ENCODE measurements at places on chromosomes 6 and 20. TPM values are rescaled to one million over a fixed set of nuclear protein-coding genes. Genes with fewer than 3 reads are reported as not detected.

- DNase-seq, result no peak
- H3K36me3 ChIP-seq, result no peaks in the 10 kb centered on the region
Observed at GRCh38 chr20:12597551-12597950, 411.2 kb upstream of the SPTLC3 start.

DNA sequence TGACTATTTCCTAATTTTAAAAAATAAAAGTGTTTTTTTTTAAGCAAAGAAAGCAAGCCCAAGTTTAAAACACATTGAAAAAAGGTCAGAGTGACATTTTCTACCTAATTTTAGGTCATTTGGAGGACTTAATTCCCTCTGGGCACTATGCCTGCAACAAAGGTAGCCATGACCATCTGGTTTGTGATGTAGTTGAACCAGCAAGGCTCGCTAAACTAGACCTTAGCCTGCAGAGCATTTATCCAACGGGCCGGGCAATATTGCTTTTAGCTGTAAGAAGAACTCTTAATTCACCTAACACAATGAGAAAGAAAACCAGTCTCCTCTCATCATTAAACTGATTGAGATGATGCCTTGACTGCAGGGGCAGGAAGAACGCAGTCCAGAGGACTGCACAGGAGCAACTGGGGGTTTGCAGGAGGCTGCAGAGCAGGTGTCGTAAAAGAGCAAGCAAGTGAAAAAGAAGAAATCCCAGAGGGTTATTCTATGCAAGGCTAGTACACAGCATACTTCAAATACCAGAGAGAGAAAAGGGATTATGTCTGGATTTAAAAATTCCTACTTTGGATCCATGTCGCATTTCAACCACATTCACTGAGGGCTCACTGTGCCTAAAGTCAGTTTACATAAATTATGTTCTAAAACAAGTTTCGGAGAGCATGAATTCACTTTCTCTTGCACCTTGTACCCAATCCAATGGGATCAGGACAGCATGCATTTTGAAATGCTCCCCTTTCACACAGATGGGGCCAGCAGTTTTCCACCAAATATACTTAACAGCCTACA lies 12.8 kb downstream of the TRAF3IP2 start:
- no peak for DNase-seq
- no peak overlapping the region for H3K4me3 ChIP-seq
- H3K27me3 ChIP-seq, result no peaks in the 10 kb centered on the region
- H3K27ac ChIP-seq, result no peak overlapping the region
- peaks cover 46% of the 10 kb centered on the region for H3K4me1 ChIP-seq

Gene LAMA2
- total RNA-seq, result 57.4 TPM

Gene PHACTR3
- 20.2 TPM for total RNA-seq

Gene NKAPL
- total RNA-seq, result 0.61 TPM

DNA sequence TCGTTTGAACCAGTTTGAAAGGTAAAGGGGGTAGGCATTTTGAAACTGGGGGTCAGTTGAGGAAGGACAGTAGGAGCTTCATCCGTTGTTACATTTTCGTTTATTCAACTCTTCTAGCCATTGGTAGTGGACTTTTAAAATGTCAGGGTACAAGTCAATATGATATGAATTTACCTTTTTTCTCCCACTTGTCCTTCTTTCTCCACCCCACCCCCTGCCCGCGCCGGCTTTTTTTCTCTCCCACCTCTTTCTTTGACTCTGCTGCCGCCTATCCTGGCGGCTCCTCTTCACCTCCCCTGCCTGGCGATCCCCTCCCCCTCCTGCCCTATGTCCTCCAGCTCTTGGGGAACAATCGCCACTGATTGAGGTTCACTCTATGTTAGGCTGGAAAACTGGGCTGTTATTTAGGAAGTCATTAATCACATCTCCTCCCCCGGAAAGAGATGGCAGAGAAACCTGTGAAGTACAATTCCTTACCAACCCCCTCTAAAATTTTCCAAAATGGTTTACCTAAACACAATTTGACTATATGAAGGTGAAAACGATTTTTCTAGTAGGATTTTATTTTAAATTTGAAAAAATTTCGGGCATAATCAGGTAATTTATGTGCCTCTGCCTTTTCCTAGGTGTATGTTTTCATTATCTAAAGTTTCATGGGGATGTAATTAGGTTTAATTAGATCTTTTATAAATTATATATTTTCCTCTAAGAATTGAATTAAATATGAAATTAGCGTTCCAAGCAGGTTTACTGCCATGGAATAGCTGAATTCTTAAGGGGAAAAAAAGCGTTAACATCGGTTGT lies 778 bp upstream of the LIN28B start:
- DNase-seq, result no peak
- H3K27me3 ChIP-seq, result peaks cover 64% of the 10 kb centered on the region
- H3K36me3 ChIP-seq, result no peaks in the 10 kb centered on the region
- no peak overlapping the region for H3K4me3 ChIP-seq
- no peak overlapping the region for H3K27ac ChIP-seq

DNA sequence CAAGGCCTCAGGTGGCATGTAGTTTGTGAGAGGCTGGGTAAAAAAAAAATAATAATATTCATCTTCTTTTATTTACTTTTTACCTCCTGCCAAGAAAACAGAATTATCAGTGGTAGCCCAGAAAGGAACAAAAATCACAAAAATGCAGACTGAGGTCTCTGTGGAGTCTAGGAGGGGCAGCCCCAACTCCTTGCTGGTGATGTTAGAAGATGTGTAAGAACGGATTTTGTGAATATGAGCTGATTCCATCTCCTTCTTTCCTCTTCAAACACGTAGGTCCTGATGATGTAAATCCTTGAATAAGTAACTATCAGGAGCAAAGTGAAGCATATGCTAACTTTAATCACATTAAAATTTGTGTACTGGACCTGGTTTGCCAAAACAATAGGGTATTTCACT lies 226.8 kb downstream of the EYA4 start:
- H3K4me3 ChIP-seq, result no peak overlapping the region
- H3K4me1 ChIP-seq, result no peaks in the 10 kb centered on the region
- H3K27me3 ChIP-seq, result no peaks in the 10 kb centered on the region
- H3K36me3 ChIP-seq, result no peaks in the 10 kb centered on the region
- no peak overlapping the region for H3K27ac ChIP-seq

DNA sequence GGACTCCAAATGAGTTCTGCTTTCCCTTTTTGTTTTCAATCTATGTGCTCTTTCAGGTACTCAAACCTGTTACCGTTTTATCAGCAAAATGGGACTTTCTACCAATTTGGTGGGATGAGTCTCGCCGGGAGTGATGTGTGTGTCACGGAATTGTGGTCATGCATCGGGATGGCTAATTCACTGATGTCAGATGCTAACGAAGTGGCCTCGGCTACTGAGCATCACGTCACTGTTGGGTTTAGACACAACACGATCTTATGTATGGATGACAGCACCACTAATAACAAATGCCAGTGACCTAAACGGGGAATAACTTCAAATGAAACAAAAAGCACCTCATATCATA lies 1.6 kb upstream of the PCK1 start:
- H3K4me1 ChIP-seq, result no peaks in the 10 kb centered on the region
- H3K36me3 ChIP-seq, result no peaks in the 10 kb centered on the region
- H3K27ac ChIP-seq, result no peak overlapping the region
- no peak overlapping the region for H3K4me3 ChIP-seq
- no peak for DNase-seq
- H3K27me3 ChIP-seq, result no peaks in the 10 kb centered on the region

DNA sequence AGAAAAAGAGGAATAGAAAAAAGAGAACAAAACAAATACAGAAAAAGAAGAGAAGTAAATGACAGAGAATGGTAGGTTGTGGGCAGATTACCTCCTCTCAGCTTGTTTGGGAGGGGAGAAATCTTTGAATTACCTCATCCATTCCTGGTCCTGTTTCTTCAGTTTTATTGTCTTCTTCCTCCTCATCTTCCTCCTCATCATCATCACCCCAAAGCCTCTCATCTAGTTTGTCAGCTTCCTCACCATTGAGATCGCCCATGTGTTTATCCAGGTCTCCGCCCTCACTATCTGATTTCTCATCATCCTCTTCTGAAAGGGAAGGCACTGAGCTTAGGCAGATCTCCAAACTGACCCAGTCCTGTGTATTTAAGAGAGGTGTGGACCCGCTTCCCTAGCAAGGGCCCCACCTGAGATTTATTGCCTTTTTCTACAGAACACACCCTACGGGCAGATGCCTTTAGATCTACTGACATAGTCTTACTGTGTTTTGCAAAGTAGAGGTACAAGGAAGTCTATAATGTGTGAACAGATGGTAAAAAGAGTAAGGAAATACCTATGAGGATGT lies 24.2 kb upstream of the LYRM2 start:
- H3K27ac ChIP-seq, result no peak overlapping the region
- DNase-seq, result no peak
- no peaks in the 10 kb centered on the region for H3K4me1 ChIP-seq
- H3K4me3 ChIP-seq, result no peak overlapping the region
- H3K36me3 ChIP-seq, result peaks cover 51% of the 10 kb centered on the region

Gene CGA
- total RNA-seq, result not detected

Gene FRMD1
- total RNA-seq, result not detected

DNA sequence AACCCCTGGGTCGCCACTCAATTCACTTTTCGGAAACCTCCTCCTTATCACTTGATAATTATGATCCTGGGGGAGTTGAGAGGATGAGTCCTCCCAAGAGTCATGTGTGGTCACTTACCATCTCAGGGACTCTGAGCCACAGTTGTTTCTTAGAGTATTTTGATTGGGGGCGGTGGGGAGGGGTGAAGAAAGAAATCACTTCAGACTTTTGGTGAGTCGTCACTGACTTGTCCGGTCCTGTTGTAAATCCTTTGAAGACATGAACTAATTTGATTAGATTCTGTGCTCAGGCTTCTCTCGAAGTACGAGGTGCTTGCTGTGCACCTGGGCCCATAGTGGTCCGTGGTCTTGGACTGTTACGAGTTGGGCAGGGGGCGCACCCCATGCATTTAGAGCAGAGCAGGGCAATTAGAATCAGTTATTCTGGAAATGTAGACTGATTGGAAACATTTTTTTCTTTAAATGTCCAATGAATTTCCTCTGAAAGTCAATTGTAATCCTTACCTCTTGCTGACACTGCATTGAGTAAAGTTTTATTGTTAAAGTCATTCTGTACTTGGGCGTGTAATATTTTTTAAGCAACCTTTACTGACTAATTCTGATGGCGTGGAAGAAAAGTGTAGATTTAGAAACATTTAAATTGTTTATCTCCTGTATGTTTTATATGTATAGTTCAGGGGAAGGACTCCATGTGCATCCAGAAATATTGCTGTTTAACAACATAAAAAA lies 173.4 kb downstream of the SLC16A10 start:
- no peak overlapping the region for H3K27ac ChIP-seq
- H3K27me3 ChIP-seq, result no peaks in the 10 kb centered on the region
- no peak overlapping the region for H3K4me3 ChIP-seq
- peaks cover 16% of the 10 kb centered on the region for H3K4me1 ChIP-seq

All from upper lobe of left lung (tissue), 6 donors.